Stimulated activated CD8-positive, alpha-beta memory T cell treated with anti-CD3 and anti-CD28 coated beads, Interleukin-2, amount 100 ng/mL, for 1 hour (primary cell): ENCODE measurements at places on chromosomes 5 and 9.

DNA sequence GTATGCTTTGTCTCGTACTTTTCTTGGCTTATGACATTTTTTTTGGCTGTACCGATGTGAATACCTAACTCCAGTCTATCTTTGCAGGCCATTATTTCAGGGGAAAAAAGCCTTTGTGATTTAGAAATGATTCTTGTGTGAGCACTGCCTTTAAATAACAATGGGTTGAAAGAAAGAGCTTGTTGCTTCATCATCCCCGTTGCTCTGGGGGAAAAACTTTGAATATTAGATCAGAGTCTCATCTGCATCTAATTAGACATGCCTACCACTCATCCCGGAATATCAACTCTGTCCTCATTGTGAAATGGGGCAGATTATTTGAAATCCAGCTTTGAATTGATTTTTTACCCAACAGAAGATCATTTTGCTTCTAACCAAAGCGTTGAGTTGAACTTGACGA, 13.5 kb downstream of the CXCL14 start:
- DNase-seq, result no peak

DNA sequence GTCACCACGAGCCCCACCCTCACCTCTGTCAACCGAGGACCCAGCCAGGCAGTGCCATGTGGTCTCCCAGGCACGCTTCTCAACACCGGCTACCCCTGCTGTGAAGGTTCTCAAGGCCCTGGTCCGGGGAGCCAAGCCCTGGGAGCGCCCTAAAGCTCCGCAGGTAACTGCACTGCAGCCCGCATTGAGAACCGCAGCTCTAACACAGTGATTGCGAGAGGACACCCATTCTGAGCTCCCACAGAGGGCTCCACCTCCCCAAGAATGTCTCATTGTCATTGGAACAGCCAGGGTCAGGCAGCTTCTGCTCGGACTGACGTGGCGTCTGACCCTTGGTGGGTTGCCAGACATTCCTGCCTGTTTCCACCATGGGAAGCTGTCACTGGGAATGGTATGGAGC, 88.3 kb downstream of the ANKRD33B start:
- DNase-seq, result no peak

- DNase-seq, result no peak
Observed at GRCh38 chr9:8600914-8601680, 801.5 kb upstream of the DMAC1 start.

- DNase-seq, result no peak
Observed at GRCh38 chr9:28378231-28378630, 805.0 kb upstream of the C9orf72 start.

DNA sequence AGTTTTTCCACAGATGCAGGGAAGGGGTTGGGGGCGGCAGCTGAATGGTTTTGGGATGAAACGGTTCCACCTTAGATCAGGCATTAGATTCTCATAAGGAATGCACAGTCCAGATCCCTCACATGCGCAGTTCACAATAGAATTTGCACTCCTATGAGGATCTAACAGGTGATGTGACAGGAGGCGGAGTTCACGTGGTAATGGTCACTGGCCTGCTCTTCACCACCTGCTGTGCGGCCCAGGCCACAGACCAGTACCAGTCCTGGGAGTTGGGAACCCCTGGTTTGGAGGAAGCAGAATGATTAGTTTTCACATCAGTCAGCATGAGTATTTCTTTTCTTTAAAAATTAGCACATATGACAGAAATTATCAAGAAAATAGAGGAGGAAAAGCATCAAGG, 26.3 kb downstream of the ANP32B start:
- DNase-seq, result no peak

DNA sequence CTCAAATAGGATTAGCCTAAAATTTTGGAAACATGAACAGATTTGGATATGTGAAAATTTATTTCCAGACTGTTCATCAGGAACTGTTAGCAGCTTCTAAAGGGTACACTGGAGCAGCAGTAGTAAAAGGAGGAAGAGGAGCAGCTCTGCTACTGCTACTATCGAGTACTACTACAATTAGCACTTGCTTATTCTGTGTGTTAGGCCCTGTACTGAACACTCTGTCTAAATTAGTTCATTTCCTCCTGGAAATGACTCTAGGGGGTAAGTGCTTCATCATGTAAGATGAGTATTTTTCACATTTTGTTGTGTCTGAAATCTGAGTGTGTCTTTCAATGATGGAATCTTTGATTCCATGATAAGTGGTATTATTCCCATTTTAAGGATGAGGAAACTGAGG, 9.8 kb downstream of the CD274 start:
- no peak for DNase-seq

DNA sequence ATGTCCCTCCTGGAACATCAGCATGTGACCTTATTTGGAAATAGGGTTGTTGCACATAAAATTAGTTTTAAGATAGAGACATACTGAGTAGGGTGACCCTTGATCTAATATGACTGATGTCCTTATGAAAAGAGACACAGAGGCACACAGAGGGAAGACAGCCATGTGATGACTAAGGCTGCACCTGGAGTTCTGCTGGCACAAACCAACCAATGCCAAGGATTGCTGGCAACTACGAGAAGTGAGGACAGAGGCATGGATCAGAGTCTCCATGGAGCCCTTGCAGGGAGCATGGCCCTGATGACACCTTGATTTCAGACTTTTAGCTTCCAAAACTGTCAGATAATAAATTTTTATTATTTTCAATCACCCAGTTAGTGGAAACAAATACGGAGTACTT, 101.9 kb downstream of the FBXL7 start:
- no peak for DNase-seq

GRCh38 chr5:162503796-162504195, 436.2 kb downstream of the GABRG2 start:
- DNase-seq, result no peak

GRCh38 chr5:10987925-10988504, 227.0 kb upstream of the DAP start:
- peak; percentile 10 for DNase-seq

GRCh38 chr5:149598966-149599365, 17.7 kb downstream of the ARHGEF37 start:
- no peak for DNase-seq

DNA sequence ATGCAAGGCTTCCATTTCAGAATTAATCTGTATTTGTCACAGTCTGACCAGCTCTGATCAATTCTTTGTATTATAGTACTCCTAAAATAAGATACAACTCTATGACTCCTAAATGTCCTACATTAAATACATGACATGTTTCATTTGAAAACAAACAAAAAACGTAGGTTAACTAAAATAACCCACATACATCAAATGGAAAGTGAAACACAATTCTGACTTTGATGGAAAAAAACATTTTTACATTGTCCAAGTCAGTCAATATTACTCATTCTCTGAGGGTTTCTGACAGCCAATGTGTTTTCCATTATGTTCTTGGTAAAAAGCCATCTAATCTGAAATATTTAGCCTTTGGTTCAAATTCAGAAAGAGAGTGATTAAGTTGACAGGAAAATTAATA, 8.7 kb downstream of the HMGCS1 start:
- DNase-seq, result no peak

DNA sequence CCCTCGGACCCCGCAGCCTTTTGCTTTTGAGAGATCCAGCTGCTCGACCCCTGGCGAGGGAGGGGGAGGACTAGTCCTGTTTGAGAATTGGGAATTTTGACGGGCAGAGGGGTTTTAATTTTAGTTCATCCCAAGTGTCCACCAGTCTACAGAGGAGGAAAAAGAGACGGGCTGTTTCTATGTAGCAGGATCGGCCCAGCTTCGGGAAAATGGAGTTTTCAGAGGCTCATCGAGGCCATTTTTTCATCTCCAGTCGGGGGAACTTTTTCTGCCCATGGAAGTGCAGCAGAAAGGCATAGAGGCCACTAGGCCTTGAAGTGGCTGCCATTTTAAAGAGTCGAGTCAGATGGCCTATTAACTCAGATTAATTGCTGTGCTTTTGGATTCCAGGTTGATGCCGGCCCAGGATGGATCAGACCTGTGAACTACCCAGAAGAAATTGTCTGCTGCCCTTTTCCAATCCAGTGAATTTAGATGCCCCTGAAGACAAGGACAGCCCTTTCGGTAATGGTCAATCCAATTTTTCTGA, 1.2 kb downstream of the NSD1 start:
- no peak for DNase-seq

- no peak for DNase-seq
Observed at GRCh38 chr9:115327436-115328122, 209.6 kb upstream of the TNC start.

DNA sequence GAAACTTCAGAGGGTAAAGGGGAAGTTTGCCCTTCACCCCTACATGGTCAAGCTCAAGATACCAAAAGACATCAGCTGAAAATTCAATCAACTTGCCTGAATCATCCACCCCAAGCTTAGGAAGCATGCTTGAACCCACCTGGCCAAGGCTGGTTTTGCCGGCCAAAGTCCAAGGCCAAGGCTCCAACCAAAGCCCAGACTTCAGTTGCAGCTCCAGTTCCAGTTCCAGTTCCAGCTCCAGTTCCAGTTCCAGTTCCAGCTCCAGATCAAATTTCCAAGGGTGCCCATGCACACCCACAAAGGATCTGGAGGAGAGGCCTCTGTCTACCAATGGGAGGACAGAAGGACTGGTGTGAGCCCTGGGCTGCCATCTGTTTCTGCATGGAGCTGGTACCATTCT, 4.6 kb upstream of the SERINC5 start:
- DNase-seq, result no peak

GRCh38 chr9:114494776-114495569, 10.3 kb downstream of the WHRN start:
- no peak for DNase-seq

DNA sequence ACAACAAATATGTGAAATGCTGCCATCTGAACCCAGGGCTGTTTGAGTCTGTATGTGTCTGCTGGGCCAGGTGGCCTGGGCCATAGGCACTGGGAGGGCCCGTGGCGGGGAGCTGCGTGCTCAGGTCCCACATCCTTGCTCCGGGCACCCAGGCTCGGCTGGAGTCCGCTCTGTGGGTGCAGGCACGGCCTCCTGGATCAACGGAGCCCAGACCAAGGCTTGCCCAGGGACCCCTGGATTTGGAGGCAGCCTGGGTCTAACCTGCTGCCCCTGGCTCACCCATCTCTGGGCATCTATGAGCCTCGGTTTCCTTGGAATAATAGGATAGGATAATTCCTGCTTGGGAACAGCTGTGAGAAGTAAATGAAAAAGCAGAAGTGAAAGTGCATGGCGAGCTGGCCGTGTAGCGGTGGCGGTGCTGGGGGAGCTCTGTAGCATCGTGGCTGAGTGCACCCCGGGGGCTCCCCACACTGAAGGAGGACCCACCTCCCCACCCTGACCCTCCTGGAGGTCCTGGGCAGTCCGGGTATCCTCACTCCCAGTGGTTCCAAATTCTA, 1.2 kb downstream of the CDHR2 start:
- no peak for DNase-seq

DNA sequence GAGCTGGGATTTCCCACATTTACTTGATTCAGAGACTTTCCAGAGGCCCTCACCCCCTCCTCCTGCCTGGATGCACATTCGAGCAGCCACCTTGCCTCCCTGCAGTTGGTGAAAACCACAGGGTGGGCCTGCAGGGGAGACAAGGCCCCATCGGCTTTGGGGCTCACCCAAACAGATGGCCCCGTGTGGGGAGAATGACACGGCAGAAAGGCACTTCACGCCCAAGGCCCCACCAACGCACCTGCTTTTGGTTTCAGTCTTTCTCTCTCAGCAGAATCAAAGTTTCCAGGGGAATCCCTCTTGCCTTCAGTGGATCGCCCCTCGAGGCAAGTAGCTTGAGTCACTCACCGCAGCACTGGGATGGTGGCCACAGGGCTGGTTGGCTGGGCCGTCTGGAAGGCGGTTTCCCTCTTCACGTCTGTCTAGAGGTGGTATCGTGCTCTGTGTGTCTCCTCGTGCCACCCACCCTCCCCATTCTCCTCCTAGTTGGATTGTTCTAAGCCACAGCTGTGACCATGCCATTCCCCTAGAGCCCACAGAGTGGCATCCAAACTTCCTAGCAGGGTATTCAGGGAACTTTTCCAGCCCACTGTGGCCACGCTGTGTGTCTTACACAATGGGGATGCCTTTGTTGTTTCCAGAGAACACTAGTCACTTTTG, 31.8 kb downstream of the SEC61B start:
- DNase-seq, result no peak

DNA sequence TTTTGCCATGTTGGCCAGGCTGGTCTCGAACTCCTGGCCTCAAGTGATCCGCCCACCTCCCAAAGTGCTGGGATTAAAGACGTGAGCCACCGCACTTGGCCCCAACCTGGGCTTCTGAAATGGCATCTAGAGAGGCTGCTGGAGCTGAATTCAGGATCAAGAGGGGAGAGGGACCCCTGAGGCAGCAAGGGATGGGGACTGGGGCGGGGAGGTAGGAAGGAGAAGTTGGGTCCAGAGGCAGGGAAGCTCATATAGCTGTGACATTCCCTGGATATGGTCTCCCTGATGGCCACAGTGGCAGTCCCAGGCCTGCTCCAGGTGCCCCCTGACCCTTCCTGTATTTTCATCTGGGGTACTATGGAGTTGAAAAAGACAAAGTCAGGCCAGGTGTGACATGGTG, 12.1 kb downstream of the REEP2 start:
- DNase-seq, result no peak

DNA sequence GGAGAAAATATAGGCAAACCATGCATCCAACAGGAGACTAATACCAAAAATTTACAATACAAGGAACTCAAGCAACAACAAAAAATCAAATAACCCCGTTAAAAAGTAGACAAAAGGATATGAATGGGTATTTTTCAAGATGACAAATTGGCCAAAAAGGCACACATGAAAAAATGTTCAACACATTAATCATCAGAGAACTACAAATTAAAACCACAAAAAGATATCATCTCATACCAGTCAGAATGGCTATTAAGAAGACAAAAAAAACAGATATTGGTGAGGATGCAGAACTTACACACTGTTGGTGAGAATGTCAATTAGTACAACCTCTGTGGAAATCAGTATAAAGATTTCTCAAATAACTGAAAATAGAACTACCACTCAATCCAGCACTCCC, 35.0 kb downstream of the TEX10 start:
- DNase-seq, result no peak

DNA sequence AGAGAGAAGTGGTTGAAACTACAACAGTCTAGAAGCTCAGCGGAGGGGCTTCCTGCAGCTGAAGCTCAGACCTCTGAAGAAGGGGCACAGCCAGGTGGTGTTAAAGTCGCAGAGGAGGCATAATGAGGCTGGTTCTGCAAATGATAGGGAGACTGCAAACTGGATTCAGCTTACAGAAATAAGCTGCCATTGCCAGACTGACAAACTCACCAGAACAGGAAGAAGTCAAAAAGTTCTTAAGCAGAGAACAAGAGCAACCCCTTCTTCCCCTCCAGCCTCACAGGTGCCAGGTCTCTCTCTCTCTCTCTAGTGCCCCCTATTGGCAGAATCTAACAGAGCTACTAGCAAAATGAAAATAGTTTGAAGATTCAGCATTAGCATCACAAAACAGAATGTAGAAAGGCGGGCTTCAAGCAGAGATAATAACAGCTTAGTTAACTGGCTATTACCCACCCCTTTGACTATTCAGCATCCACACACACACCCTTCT, 76.7 kb downstream of the GRAMD2B start:
- DNase-seq, result no peak

DNA sequence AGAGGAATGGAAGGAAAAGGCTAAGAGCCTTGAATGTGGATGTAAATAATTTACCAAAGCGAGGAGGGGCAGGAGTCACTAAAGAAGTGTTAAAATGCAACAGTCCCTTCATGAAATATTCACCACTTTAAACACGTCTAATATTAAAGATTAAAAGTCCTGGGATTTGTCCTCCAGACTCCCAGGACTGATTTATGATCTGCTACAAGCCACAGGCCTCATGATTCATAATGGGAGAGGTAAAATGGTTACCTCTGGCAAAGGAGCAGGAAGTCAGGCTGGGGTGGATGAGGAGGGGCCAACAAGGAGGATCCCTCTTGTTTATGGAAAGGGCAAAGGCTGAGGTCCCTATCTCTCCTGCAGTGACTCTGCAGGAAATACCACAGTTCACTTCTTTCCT, 292.4 kb downstream of the TRIM32 start:
- no peak for DNase-seq

- no peak for DNase-seq
Observed at GRCh38 chr5:125032286-125032685, 285.8 kb upstream of the ZNF608 start.
